Neural crest cell (in vitro differentiated cells): ENCODE measurements at places on chromosomes 4 and X.

- DNase-seq: no peak
Measured at GRCh38 chr4:123893011-123893981, 496.7 kb downstream of the SPRY1 start.

- no peak for DNase-seq
Measured at GRCh38 chr4:165915215-165915614, 42.2 kb downstream of the TLL1 start.

- DNase-seq: no peak
Measured at GRCh38 chr4:139658185-139658584, 7.4 kb upstream of the MGST2 start.

- no peak for DNase-seq
Measured at GRCh38 chrX:16843208-16843909, 26.8 kb downstream of the RBBP7 start.

- no peak for DNase-seq
Measured at GRCh38 chr4:147288512-147288911, 192.4 kb upstream of the EDNRA start.

DNA sequence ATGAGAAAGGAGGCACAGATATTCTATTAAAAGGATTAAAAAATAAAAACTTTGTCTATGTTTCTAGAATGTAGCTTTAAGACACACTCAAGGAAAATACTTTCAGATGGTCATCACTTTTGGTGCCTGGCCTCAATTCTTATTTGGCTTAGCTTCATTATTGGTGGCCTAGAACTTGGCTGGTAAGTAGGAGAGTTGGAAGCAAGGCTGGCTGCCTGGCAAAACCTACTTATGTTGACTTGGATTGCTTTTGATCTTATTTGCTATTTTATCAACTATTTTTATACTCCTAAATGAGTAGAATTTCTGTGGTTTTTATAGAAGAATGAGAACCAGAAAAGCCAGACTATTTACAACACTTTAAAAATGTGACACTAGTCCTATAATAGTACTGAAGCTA lies 35.3 kb upstream of the JADE3 start:
- DNase-seq: no peak

DNA sequence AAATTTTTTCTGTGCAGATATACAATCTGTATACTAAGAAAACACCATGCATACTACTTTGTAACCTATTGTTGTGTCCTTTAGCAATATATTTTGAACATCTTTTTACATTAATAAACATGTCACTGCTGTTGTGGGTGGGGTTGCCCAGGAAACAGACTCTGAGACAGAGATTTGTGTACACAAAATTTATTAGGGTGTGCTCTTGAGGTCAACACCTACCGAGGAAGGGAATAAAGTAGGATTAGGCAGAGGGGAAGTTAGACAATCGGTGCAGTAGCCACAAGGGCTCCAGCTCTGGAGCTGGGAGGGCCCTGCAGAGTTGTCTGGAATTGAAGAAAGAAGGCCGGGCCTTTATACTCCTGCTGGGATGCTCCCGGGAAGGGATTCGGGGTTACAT lies 56.4 kb downstream of the CXorf58 start:
- no peak for DNase-seq

- no peak for DNase-seq
Measured at GRCh38 chr4:42709392-42710065, 52.6 kb upstream of the ATP8A1 start.

DNA sequence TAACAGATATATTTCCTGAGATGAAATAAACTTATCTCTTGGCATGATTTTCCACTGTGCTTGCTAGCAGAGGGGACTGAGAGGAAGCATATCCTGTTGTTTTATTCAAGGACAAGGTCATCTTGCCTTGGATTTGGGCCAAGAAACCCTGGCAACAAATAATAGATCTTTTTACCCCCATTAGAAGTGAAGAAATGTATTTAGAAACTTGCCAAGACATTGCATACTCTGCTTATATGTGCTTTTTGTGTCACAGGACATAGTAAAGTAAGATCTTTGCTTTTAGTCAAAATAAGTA lies 170.2 kb downstream of the RAPGEF2 start:
- DNase-seq: no peak

DNA sequence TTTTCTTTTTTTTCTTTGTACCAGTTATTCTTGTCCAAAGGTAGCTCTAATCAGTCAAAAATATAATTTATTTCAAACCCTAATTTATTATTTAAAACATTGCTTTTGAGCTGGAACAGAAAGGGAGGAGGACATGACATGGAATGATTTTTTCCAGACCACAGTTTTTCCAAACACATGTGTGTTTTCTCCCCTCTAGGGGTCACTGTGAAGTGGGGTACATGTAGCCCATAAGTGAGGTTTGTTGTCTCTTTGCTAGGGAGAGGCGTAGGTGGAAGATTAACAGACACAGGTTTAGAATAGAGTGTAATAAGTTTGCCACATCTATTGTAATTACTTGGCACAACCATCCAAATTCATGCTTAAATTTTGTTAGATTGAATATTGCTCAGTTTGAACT lies 83.0 kb downstream of the TNIP2 start:
- no peak for DNase-seq

- no peak for DNase-seq
Measured at GRCh38 chr4:183773790-183774189, 114.7 kb downstream of the TRAPPC11 start.

DNA sequence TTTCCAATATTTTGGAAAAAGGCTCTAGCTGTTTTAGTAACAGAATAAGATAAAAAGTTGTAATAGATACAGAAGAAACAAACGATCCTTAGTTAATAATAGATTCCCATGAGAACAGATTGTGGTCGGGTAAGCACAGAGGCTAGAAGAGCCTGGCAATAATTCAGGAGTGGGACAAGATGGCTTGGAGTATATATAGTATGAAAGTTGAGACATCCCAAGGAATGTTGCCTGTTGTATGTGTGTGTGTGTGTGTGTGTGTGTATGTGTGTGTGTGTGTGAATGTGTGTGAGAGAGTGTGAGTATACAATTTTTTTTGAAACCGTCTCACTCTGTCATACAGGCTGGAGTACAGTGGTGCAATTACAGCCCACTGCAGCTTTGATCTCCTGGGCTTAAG lies 150.7 kb downstream of the PDGFC start:
- no peak for DNase-seq

DNA sequence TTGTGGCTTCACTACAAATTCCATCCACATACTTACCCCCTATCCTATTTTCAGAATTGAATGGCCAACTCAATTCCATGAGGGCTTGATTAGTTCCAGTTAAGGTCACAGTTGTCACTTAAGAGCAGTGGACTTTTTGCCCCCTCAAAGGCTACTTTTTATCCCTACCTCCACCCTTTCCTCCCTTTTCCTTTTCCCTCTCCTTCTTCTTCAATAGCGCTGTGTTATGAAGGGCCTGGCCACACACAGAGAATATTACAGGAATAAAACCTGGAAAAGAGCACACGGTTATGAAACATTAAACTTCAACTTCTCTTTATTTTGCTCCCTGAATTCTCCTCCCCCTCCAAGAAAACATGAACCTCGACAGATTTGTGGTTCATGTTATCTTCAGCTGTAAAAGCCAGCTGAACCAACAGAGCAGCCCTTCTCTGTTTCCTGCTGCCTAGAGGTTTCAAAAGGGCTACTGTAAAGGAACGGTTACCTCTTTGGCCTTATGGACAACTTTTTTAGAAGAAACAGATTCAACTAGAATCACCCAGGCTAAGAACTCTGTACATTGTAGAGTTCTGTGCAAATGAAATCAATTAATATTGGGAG lies 87.0 kb upstream of the RPL34 start:
- no peak for DNase-seq

DNA sequence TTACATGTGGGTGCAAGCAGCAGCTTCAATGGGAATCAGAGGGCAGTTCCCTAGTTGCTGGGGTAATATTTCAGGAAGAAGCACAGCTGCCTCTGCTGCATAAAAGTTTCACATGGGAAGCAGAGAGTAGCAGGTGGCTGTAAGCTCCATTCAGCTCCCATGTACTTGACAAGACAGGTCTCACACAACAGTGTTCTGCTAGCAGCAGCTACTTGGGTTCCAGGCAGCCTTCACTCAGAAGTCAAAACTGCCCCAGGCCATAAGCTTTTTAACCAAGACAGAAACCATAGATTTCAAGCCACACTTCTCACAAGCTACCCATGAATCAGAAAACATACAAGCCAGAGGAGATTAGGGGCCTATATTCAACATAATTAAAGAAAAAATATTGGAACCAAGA lies 41.4 kb upstream of the SPIN2A start:
- no peak for DNase-seq

- no peak for DNase-seq
Measured at GRCh38 chr4:151888367-151888866, 127.6 kb upstream of the GATB start.

DNA sequence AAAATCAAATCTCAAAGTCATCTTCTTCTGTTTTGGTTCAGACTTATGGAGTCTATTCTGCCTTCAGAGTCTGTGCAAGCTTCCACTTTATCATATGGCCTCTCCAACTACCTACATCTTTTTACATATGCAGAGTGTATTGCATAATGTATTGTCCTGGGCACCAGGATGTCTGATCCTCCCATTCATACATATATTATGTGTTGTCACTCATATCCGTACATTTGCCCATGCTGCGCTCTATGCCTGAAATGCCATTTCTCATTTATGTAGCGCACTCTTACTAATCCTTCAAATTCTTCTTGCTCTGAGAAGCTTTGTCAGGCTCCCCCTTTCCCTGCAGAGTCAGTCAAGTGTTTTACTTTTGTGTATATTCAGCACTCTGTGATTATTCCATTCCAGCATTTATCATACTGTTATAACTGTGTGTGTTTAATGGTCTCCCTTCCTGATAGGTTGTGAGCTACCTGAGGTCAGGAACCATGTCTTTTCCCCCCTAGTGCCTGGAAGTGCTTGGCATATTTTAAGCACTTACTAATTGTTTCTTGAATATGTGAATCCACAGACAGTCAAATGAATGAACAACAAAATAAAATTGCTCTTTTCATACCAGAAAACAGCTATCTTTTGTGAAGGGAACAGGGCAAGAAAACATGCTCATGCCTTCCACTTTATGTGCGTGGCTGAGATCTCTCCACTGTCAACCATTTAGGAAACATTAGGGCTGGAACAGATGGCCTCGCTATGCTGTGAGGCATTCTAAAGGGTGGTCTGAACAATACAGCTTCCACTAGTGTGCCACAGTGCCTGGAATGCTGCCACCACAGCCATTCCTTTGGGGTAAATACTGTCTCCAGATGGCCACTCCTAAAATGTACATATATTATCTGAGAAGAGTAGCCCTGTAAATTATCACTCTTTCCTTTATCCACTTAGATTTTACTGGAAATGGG lies 81.8 kb downstream of the GLUD2 start:
- DNase-seq: no peak

- DNase-seq: no peak
Measured at GRCh38 chr4:39446842-39447573, 11.7 kb downstream of the RPL9 start.

- no peak for DNase-seq
Measured at GRCh38 chr4:76420762-76421581, at the start of gene CCDC158. Gene CCDC158, minus strand, starts transcription at chr4:76421141. Its CDS starts 17,934 bp downstream, at chr4:76403207.

DNA sequence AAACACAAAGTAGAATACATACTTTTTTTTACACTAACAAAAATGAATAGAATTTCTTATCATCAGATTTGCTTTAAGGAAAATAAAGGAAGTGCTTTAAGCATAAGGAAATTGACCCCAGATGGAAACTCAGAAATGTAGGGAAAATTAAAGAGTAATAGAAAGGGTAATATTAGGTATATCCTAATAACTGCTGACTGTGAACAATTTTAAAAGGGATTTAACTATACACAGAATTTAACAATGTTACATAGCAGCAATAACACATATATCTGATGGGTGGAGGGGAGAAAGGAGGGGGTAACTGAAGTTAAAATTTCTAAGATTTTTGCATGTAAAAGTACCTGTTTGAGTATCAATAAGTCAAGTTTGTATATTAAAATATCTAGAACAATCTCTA lies 8.6 kb downstream of the CDKL2 start:
- no peak for DNase-seq

GRCh38 chr4:8255698-8256441 lies 13.7 kb upstream of the HTRA3 start:
- no peak for DNase-seq

DNA sequence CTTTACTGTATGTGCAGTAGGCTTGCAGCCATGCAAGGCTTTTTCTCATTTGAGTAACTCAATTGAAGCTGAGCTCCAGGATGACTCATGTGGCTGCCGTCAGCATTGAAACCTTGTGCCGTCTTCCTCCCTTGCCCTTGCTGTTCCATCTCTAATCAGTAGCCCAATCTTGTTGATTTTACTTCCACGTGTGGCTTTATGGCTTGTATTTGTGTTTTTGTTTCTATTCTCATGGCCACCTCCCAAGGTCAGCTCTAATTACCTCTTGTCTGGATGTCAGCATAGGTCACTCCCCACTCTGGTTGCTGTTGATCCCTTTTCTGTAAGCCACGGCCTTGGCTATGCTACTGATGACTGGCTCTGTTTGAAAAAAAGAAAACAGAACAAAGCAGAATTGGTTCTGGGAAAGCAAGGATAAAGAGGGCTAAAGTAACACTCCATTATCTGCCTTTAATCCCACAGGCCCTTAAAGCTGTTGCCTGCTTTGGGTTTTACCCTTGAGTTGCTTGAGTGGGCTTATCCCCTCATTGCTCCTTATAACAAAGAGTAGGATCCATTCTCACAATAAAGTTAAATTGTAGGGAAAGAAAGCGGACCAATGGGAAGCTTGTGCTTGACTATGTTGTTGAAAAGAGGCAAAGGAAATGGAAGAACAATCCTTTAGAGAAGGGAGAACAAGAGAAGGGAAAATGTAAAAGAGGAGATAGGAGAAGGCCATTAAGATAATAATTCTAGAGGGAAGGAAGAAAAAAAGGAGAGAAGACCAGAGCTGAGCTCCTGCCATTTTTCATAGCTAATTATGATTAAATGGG lies 173.9 kb upstream of the PGRMC2 start:
- DNase-seq: no peak

DNA sequence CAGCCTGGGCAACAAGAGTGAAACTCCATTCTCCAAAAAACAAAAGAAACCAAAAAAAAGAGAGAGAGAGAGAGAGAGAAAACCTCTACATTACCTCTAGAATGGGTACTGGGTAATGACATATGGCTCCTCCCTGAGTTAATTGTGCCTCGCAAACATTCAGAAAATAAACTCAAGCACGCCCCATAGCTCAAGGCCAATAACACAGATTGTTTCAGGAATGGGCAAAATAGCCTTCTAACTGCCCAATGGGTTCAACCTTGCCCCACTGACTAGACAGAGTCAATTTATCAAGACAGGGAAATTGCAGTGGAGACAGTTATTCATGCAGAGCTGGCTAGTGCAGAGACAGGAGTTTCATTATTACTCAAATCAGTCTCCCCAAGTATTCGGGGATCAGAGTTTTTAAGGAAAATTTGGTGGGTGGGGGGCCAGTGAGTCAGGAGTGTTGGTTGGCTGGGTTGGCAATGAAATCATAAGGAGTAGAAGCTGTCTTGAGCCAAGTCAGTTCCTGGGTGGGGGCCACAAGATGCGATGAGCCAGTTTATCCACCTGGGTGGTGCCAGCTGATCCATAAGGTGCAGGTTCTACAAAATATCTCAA lies 25.1 kb downstream of the NIPAL1 start:
- DNase-seq: no peak

GRCh38 chr4:133130171-133130570 lies 18.9 kb upstream of the PCDH10 start:
- DNase-seq: no peak

GRCh38 chr4:186554539-186554913 lies 841 bp downstream of the MTNR1A start:
- DNase-seq: peak; percentile 41
